Smooth muscle cell of bladder (primary cell): ENCODE measurements at places on chromosomes 7 and 10. TPM values are rescaled to one million over a fixed set of nuclear protein-coding genes. Genes with fewer than 3 reads are reported as not detected.

Gene SLIT1
- under 0.01 TPM in 1 of 2 replicates, not detected in the other for total RNA-seq

Gene CHAT
- total RNA-seq: not detected in 2 replicates

Gene CHRM2
- 44.5 and 46.1 TPM in 2 replicates for total RNA-seq

Gene SFTPA1
- not detected in 2 replicates for total RNA-seq

Gene SEC61G
- total RNA-seq: 259 and 303 TPM in 2 replicates

Gene HOXA11
- 8.5 and 9.6 TPM in 2 replicates for total RNA-seq

Gene LRRC4
- total RNA-seq: 0.28 and 0.46 TPM in 2 replicates

Gene ABCC2
- 1.6 and 2.4 TPM in 2 replicates for total RNA-seq

Gene MYL7
- not detected in 2 replicates for total RNA-seq

Gene CCZ1B
- 43.9 and 50.2 TPM in 2 replicates for total RNA-seq

Gene NEURL1
- 0.57 and 1.6 TPM in 2 replicates for total RNA-seq

Gene SEPTIN7
- total RNA-seq: 203 and 235 TPM in 2 replicates

Gene PGAM2
- total RNA-seq: 0.14 and 0.65 TPM in 2 replicates

Gene SNX8
- total RNA-seq: 8.8 and 13.9 TPM in 2 replicates

Gene CALHM1
- not detected in 2 replicates for total RNA-seq

Gene CC2D2B
- 0.14 and 0.18 TPM in 2 replicates for total RNA-seq

Gene GARIN1A
- total RNA-seq: 0.43 and 0.83 TPM in 2 replicates

Gene NUTM2A
- 0.28 and 0.37 TPM in 2 replicates for total RNA-seq

Gene AHR
- total RNA-seq: 89.6 and 97.4 TPM in 2 replicates

Gene ACTL6B
- total RNA-seq: not detected in 2 replicates

Gene MTERF1
- 5.8 and 8.6 TPM in 2 replicates for total RNA-seq

Gene TDRD1
- under 0.01 and 0.83 TPM in 2 replicates for total RNA-seq

Gene C7orf33
- not detected in 2 replicates for total RNA-seq
